ENCODE measurements at places on chromosomes 5 and 9. TPM values are rescaled to one million over a fixed set of nuclear protein-coding genes. Genes with fewer than 3 reads are reported as not detected.

The SLC22A4 gene
- total RNA-seq = 4.0 TPM

The CDC20B gene
- total RNA-seq = 0.07 TPM

The TENT4A gene
- 24.7 TPM for total RNA-seq

The SPAG8 gene
- total RNA-seq = 0.58 TPM

The TEX48 gene
- total RNA-seq = not detected

The TBC1D9B gene
- 61.5 TPM for total RNA-seq

The CDK7 gene
- 60.0 TPM for total RNA-seq

The FOXD4L4 gene
- not detected for total RNA-seq

The GSN gene
- 48.8 TPM for total RNA-seq

The ZDHHC11 gene
- 14.5 TPM for total RNA-seq

The CYLC2 gene
- not detected for total RNA-seq

The ADRA1B gene
- total RNA-seq = 19.1 TPM

The NIPAL4 gene
- 11.7 TPM for total RNA-seq

The CARTPT gene
- total RNA-seq = not detected

The RNF208 gene
- total RNA-seq = 2.6 TPM

The MXD3 gene
- 15.1 TPM for total RNA-seq

The TAL2 gene
- total RNA-seq = 0.15 TPM

The NR6A1 gene
- 1.7 TPM for total RNA-seq

The PCDHGA6 gene
- 0.22 TPM for total RNA-seq
